SJSA1 (cell line): ENCODE measurements at places on chromosomes 11 and 22. TPM values are rescaled to one million over a fixed set of nuclear protein-coding genes. Genes with fewer than 3 reads are reported as not detected.

DNA sequence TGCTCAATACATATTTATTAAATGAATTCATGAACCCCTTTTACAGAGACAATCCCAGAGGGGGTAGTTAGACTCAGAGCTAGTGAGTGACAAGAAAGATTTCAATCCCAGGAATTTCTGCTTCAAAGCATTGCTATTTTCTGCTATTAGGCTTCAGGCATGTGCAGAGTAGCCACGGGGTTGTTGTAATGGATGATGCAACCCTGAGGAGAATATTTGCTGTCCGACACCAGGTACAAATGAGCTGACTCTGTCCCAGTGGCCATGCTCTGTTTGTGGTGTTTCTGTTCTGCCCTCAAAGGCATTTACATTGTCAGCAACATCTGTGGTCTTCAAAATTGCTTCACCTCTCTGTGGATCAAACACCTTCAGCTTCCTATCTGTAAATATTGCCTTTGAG lies 102.6 kb downstream of the CSNK2A3 start:
- DNase-seq: no peak

GRCh38 chr22:40407021-40407761 lies 36.8 kb downstream of the SGSM3 start:
- DNase-seq: no peak

- DNase-seq: peak; percentile 80
These were observed 1.6 kb downstream of the NCR3LG1 start for GRCh38 chr11:17352950-17353820.

DNA sequence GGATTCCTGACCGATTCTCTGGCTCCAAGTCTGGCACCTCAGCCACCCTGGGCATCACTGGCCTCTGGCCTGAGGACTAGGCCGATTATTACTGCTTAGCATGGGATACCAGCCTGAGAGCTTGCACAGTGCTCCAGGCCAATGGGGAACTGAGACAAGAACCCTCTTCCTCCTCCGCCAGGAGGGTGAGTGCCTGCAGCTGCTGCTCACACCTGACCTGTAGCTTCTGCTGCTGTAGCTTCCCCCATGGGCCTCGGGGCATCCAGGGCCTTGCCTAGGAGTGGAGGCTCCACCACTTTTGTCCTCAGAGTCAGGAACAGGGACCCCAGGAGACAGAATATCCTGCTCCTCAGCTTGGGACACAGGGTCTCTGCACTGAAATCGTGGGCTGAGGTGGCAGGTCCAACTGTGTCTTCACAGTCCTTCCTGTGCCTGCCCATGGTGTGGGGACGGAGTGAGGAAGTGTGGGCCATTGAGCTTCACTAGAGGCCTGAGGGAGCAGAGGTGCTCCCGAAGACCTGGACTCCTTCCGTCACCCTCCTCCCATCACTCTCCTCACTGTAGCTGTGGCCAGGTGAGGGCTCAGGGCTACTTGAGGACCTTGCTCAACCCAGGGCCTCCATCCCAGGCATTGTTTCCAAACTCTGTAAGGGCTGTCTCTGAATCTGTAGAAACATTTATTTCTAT lies 103.8 kb downstream of the ZNF280B start:
- no peak for DNase-seq

- DNase-seq: peak; percentile 52
These were observed 21.2 kb downstream of the PACSIN2 start for GRCh38 chr22:42993651-42994275.

- peak; percentile 92 for DNase-seq
These were observed 33.6 kb downstream of the TMEM184B start for GRCh38 chr22:38239101-38239761.

- no peak for DNase-seq
These were observed 4786.8 kb upstream of the OR11H1 start for GRCh38 chr22:10741210-10741609.

- DNase-seq: no peak
These were observed 81.5 kb downstream of the WT1 start for GRCh38 chr11:32353884-32354283.

MPZL2 gene
- not detected in 2 replicates for total RNA-seq

OR8D1 gene
- total RNA-seq: not detected in 2 replicates

BARX2 gene
- total RNA-seq: not detected in 2 replicates

GRCh38 chr11:77127920-77128691 lies at the start of gene MYO7A:
TSS of gene MYO7A (plus strand) at chr11:77128246. CDS start at chr11:77130635, 2,389 bp downstream.
- DNase-seq: no peak

DGCR2 gene
- total RNA-seq: 51.1 and 62.2 TPM in 2 replicates

SCYL1 gene
- 103 and 130 TPM in 2 replicates for total RNA-seq
